ENCODE measurements at places on chromosomes 4 and X.

- no peak for DNase-seq
Measured at GRCh38 chr4:40205259-40206198, 8.7 kb downstream of the RHOH start.

- no peak for DNase-seq
Measured at GRCh38 chr4:142480244-142480643, 365.9 kb downstream of the INPP4B start.

DNA sequence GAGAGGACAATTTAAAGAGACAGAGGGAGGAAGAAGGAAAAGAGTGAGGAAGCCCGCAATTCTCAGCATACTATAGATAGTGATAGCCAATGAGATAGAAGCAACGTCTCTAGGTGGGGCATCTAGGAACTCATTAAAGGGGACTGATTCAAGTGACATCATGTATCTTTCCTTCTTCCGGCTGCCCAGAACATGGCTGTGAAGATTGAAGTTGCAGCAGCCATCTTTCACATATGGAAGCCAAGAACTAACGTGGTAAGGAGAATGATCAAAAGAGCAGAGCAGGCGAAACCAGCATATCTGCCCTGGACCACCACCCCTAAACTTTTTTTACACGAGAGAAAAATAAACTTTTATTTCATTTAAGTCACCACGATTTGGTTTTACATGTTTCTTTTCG lies 133.8 kb downstream of the DDX53 start:
- DNase-seq, result no peak

GRCh38 chrX:72584163-72584562 lies 11.5 kb upstream of the HDAC8 start:
- DNase-seq, result no peak

DNA sequence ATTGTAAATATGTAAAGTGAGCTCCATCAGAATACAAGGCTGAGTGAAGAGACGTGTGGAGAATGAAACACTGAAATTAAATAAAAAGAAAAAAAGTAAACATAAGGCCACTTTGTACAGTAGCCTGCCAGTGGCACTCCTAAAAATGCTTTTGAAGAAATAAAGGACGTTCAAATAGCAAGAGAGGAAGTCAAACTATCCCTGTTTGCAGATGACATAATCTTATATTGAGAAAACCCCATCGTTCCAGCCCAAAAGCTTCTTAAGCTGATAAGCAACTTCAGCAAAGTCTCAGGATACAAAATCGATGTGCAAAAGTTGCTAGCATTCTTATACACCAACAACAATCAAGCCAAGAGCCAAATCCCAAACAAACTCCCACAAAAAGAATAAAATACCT lies 24.2 kb downstream of the RASSF6 start:
- no peak for DNase-seq

DNA sequence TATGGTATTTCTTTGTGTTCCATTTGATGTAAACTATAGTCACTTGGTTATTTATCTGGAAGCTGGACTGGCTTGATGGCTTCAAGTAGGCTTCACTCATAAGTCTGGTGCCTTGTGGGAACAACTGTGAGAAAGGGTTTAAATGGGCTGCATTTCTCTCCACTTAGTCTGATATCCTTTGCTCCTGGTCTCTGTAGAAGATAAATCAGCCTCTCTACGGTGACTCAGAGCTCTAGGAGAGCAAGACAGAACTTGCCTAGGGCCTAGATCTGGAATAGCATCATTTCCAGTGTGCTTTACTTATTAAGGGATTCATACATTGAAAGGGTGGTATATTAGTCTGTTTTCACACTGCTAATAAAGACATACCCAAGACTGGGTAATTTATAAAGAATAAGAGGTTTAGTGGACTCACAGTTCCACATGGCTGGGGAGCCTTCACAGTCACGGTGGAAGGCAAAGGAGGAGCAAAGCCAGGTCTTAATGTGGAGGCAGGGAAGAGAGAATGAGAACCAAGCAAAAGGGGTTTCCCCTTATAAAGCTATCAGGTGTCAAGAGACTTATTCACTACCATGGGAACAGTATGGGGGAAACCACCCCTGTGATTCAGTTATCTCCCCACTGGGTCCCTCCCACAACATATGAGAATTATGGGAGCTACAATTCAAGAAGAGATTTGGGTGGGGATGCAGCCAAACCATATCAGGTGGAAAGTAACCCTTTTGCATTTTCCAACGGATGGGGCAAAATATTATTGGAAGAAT lies 1746.4 kb upstream of the PCDH7 start:
- no peak for DNase-seq

DNA sequence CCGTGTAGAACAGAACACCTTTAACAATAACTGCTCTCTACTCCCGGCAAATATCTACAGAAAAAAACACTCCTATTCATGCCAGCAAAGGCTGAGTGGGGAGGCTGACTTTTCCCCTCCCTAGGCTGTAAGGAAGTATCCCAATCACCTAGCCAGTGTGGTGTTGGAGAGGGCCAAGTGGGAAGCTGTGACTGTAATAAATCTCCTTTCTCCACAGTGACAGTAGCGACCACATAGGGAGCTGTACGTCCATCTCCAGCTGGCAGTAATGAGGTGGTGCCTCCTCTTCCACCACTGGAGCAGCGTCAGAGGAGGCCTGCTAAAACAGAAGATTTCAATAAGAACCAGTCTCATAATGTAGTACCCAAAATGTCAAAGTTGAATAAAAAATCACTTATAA lies 47.9 kb upstream of the PLAC1 start:
- DNase-seq, result no peak

GRCh38 chr4:63105839-63106238 lies 1303.4 kb downstream of the TECRL start:
- no peak for DNase-seq

- no peak for DNase-seq
Measured at GRCh38 chrX:28922106-28922505, 334.9 kb downstream of the IL1RAPL1 start.

- DNase-seq, result no peak
Measured at GRCh38 chr4:3046162-3046561, 28.2 kb downstream of the HTT-AS start.

DNA sequence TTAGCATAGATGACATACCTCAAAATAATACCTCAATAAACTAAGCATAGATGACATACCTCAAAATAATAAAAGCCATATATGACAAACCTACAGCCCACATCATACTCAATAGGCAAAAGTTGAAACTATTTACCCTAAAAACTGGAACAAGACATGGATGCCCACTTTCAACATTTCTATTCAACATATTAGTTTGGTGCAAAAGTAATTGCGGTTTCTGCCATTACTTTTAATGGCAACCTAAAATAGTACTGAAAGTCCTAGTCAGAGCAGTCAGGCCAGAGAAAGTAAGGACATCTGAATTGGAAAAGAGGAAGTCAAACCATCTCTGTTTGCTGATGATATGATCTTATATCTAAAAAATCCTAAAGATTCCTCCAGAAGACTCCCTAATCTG lies 250.4 kb downstream of the RAB28 start:
- DNase-seq, result no peak

- no peak for DNase-seq
Measured at GRCh38 chrX:86349115-86349514, 200.9 kb downstream of the DACH2 start.

GRCh38 chr4:112213091-112213490 lies 18.5 kb upstream of the AP1AR start:
- DNase-seq, result no peak

- no peak for DNase-seq
Measured at GRCh38 chr4:85600501-85600900, 125.6 kb downstream of the ARHGAP24 start.

DNA sequence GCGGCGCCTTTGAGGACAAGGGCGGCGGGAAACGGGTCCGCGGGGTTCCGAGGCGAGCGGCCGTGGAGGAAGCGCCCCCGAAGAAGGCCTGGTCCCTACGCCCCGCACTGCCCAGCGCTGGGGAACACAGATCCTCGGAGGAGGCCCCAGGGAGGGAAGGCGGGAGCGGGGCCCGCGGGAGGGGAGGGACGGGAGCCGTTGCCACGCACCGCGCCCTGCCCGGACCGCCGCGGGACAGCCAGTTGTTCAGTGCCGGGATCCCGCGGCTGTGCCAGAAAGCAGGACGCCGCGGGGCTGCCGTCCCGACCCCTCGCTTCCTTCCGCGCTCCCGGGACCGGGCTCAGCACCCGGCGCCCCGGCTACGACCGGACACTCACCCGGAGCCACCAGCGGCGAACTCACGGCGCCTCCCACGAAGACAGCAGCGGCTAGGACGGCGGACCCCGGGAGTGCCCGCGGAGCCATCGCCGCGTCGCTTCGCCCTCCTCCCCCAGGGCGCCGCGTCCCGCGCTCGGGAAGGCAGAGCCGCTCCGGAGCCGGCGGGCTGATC lies 278 bp downstream of the RELL1 start:
- no peak for DNase-seq

DNA sequence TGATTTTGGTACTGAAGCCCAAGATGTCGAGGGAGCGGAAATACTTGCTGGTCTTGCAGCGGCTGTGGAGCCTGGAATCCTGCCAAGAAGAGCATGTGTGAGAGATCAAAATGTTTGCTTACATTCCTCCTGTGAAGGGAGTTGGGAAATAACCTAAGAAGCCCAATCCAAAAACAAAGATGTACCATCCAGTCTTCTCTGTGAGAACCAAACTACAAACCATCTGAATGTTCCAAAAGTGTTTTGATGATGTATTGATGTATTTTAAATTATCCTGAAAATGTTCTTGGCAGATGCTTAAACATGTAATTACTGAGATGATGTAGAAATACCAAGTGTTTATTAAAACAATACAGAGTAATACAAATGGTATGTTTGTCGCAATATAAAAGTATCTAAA lies 10.1 kb upstream of the ADH1A start:
- no peak for DNase-seq

DNA sequence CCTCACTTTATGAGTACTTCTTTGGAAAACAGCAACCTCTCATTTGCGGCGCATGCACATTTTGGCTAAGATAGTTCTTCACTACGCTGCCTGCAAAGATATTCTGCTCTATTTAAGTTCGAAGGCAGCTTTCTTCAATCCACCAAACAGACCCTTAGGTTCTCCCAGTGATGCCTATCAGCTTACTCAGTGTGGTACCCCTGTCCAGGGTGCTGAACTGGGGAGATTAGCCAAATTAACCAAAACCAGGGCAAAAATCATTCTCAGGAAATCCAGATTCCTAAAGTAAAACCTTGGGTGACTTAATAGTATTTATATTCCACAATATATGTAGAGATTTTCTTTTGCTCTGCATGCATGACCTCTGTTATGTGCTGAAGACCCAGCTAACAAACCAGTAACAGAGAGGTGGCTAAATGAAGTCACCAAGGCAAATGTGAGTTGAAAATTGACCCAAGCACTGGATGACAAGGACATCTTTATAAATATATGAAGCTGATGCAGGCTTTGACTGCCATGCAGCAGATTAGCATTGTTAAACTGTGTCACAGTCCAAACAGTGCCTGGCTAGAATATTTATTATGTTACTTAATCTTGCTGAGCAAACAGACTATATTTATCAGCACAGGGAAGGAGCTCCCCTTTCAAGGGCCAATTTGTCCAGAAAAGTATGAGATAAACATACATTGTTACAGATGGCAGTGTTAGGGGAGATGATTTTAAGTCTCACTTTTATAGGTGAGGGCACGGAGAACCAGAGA lies 418.2 kb downstream of the STIM2 start:
- peak; percentile 4 for DNase-seq

- no peak for DNase-seq
Measured at GRCh38 chr4:69984030-69984443, 11.7 kb upstream of the STATH start.

DNA sequence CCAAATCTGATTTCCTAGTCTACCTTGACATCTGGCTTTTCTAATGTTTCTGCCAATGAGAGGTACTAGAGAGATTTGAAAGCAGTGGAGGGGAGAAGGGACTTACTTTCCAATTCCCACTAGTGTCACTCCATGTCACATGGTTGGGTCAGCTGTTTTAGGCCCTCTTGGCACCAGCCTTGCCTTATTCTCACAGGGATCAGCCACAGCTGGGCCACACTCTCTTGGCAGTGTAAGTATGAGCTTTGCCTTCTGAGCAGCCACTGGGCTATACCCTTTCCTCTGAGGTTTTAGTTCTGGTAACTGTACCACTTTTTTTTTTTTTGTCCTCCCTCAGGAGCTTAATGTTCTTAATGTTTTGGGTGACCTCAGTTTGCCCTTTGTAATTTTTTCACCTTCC lies 10.2 kb upstream of the ADH1C start:
- no peak for DNase-seq

- no peak for DNase-seq
Measured at GRCh38 chr4:82335043-82335442, 38.7 kb downstream of the HNRNPD start.

- DNase-seq, result no peak
Measured at GRCh38 chr4:152369902-152370295, 166.0 kb downstream of the FBXW7 start.

All from GM20000 (cell line).